AG10803 (cell line): ENCODE measurements at places on chromosomes 13 and 19.

DNA sequence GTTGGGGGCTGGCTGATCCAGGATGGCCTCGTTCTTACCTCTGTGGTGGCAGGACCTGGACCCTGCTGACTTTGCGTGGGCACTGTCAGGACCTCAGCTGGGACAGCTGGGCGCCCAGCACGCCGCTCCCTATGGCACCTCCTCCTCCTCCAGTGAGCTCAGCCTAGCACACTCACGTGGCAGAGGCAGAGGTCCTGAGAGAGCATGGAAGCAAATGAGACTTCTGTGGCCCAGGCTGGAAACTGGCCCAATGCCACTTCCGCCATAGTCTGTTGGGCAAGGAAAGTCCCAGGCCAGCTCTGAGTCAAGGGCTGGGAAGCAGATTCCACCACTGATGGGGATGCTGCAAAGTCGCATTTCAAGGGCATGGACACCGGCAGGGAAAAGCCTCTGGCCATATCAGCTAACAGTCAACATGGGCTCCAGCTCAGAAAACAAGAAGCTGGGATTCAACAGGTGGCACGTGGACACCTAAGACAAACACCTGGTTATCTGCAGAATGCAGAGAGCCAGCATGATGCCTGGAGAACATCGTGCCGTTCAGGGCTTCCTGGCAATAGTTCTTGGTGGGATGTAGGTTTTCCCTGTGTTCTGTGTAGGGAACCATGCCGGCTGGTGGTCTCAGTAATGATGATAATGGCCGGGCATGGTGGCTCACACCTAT is 16.7 kb downstream of the MYBPC2 start:
- DNase-seq, result no peak

GRCh38 chr19:1069009-1069779 is 2.2 kb downstream of the ARHGAP45 start:
- DNase-seq, result no peak

DNA sequence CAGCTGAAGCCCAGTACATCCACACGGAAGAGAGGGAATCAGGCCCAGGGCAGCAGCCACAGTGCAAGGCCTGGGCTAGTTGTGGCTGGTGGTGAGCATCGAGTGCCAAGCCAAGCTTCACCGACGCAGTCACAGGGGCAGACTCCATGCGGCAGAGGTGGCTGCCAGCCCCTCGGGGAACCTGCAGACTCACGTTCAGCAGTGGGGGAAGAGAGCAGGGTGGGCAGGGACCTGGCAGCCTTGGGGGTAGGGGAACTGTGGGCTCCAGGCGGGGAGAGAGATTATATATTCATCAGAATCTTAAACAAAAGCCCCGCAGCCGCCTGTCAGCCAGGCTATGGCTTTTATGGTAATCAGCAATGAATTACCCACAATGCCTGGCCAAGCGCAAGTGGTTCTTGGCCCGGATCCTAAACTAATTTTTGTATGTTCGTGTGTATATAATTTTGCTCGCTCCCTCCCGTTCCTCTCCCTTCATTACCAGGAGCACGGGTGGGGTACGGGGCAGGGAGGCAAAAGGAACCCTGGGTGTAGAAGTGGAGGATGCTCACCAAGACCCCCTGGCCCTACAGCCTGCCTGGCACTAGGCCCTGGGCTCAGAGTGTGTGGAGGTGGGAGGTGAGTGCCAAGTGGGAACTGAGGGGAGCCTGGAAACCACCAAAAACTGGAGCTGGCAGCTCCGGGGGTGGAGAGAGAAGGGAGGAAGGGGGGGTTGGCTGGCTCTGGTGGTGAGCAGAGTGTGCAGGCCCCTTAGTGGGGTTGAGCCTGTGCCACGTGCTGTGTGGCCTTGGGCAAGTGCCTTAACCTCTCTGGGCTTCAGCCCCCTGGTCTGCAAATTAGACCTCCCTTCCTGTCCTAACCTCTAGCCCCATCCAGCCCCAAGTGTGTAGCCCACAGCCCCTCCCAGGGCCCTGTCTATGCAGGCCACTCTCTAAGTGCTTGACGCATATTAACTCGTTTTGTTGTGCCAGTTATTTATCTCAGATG is 31.9 kb downstream of the PTPRS start:
- peak; percentile 67 for DNase-seq

DNA sequence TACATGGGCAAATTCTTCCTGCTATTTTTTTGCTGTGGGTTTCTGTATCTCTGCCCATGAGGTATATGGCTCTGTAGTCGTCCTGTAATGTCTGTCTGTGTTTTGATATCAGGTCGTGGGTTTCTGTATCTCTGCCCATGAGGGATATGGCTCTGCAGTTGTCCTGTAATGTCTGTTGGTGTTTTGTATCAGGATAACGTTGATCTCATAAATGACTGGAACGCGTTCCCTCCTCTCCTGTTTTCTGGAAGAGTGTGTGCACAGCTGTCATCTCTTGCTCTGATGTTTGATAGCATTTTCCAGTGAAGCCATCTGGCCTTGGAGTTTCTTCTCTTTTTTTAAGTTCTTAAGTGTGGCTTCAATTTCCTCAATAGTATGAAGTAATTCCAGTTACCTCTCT is 57.2 kb downstream of the SOX1 start:
- DNase-seq, result no peak

DNA sequence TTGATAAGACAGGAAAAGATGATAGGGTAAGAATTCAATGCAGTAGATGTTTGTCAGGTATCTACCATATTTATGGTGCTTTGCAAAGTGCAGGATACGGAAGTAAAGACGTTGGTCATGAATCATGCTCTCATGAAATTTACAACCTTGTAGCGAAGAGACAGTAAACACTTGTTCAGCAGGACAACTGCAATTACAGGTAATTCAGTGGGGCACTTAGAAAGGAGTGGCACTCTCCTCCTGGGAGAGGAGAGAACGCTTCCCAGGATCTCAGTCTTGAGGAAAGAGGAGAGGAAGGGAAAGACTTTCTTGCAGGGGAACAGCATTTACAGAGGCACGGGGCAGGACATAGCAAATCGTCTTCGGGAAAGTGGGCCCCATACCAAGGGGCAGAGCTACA is 46.4 kb downstream of the SOX1 start:
- DNase-seq, result no peak

DNA sequence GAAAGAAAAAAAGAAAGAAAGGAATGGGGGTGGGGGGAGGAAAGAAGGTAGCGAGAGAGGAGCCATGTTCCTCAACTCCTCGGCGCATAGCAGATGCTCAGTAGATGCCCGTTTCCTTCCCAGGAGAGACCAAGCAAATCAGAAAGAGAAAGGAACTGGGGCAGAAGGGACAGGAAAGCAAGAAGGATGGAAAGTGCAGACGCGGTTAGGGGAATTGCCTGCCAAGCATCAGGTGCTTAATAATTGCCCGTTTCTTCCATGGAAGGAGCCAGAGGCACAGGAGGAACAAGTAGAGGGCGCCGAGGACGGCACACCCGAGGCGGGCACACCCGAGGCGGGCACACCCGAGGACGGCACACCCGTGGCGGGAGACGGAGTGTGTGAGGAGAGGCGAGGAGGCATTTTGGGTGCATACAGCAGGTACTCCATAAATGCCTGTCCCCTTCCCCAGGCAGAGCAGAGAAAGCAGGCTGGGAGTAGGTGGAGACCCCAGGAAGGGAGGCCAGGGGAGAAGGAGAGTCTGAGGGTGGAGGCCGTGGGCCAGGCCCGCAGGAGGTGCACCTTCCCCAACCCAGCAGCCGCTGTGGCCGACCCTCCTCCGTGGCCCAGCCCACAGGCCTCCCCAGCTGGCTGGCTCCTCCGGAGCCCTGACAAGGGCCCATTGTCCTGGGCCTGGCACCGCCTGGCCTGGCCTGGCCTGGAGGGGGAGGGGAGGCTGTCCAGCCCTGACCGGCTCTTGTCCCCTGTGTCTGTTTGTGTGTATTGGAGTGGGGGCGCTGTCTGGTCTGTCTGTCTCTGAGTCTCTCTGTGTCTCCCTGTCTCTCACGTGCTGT is 14.6 kb downstream of the JOSD2 start:
- DNase-seq, result no peak

DNA sequence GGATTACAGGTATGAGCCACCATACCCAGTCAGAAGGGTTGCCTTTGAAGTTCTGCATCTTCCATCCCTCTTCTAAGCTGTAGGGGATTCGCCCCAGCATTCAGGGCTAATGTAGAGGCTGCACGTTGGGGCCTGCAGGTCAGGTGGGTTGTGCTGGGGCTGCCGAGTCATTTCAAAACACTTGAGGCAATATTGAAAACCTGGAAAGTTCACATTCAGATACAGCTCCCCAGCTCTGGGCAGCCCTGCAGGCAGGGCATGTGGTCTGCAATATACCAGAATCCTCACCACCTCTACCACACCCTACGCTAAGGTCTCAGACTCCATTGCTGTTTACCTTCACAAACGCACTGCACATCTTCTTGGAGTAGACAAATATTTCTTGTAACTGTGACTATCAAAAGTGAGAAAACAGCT is 24.6 kb downstream of the CCNE1 start:
- no peak for DNase-seq

- no peak for DNase-seq
Measured at GRCh38 chr13:79108914-79109643, 297.0 kb downstream of the RBM26 start.
